ENCODE measurements at places on chromosomes 12 and 14. TPM values are rescaled to one million over a fixed set of nuclear protein-coding genes. Genes with fewer than 3 reads are reported as not detected.
A peak's percentile ranks its signal among the peaks of the same experiment; 100 is the strongest.

CCDC177 gene
- not detected for total RNA-seq

PRR4 gene
- 2.2 TPM for total RNA-seq

PTPN6 gene
- 140 TPM for total RNA-seq

TOMM20L gene
- total RNA-seq, result 0.74 TPM

C1S gene
- 291 TPM for total RNA-seq

CLEC2D gene
- 11.6 TPM for total RNA-seq

GALNT9 gene
- total RNA-seq, result 1.4 TPM

GLIPR1L2 gene
- total RNA-seq, result 0.98 TPM

CLEC6A gene
- total RNA-seq, result 0.31 TPM

CHGA gene
- total RNA-seq, result 1.1 TPM

TMEM117 gene
- 3.3 TPM for total RNA-seq

TPH2 gene
- not detected for total RNA-seq

CDK2 gene
- 27.4 TPM for total RNA-seq

DNA sequence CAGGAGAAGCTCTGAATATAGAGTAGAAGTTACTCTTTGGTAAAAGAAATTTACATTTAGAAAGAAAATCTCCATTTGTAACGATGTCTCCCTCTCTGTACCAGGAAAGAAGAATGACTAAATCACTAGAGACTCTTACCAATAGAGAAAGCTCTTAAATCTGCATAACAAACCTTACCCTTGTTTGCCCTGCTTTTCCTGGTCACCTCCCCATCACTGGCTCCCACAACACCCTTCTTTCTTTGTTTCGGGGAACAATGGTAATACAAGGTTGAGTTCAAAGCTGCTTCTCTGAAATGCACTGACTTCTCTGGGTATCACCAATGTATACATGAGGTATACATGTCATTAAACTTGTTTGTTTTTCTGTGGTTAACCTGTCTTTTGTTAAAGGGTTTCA is 351.1 kb upstream of the FLRT2 start:
- DNase-seq, result no peak

GRCh38 chr14:100237735-100238418 is 1.1 kb upstream of the YY1 start:
- DNase-seq, result peak; percentile 65

GRCh38 chr14:67641902-67642749 is 22.4 kb downstream of the ARG2 start:
- no peak for DNase-seq

GRCh38 chr14:52150162-52150561 is 81.3 kb upstream of the NID2 start:
- DNase-seq, result no peak

DNA sequence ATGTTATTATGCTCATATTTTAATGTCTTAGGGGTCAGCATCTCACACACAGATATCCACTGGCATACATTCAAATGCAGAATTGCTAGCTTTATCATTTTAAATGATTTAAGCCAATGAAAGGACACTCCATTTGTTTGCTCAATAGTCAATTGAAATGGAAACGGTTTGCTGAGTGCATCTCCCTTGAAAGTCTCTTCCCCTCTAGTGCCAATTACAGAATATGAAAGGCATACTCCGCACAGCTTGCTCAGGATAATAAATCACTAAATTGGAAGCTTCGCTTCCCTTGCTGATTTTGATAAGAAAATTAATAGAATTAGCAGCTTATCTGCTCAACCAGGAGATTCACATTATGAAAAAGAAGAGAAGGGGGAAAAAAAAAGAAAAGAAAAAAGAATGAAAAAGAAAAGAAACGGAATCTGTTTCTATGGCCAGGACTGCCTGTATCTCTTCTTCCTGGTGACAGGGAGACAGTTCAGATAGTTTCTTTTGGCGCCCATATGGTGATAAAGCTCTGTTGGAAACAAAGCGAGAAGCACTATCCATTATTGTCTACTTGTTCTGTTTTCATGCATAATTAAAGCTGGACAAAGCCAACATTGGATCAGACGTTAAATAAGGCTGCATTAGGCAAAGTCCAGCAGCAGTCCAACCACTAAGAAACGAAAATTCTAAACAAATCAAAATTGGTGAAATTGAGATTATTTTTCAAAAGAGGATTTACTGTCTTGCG is 225.0 kb downstream of the GXYLT1 start:
- DNase-seq, result no peak

GRCh38 chr14:91090743-91091142 is 23.1 kb upstream of the DGLUCY start:
- DNase-seq, result no peak

- DNase-seq, result peak; percentile 58
Observed at GRCh38 chr14:75286313-75286712, 7.7 kb downstream of the FOS start.

- peak; percentile 91 for DNase-seq
Observed at GRCh38 chr12:118376089-118377020, at the start of gene SUDS3. Gene SUDS3 (plus strand): TSS chr12:118376555. CDS start chr12:118376692, 137 bp downstream.

DNA sequence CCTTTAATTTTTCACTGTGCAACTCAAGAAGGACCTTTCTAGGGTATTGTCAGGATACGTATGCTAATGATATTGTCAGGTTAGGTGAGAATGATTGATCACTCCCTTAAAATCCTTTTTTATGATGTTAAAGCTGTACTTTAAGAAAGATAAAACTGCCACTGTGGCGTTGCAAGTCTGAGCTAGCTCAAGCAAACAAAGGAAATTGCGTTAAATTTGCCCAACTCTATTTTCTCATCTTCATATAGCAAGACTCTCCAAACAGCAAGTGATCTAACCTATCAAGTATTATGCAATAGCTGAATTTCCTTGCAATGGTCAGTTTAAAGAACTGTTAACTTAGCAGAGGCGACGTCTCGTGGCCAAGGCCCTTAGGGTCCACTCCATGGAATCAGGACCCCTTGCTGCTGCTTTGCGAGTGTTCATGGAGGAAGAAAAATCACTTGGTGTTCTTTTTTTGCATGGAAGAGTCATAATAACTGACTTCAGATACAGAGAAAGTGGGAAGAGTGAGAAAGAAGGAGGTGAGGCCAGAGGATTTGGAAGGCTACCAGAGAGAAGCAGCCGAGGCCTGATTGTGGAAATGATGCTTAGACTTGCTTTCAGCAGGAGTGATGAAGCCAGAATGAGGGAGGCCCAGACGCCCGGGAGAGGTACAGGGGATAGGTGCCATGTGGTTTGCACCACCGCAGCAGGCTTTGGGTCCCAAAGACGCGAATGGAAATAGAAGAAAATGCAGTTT is 2.5 kb downstream of the TRAF3 start:
- no peak for DNase-seq

DNA sequence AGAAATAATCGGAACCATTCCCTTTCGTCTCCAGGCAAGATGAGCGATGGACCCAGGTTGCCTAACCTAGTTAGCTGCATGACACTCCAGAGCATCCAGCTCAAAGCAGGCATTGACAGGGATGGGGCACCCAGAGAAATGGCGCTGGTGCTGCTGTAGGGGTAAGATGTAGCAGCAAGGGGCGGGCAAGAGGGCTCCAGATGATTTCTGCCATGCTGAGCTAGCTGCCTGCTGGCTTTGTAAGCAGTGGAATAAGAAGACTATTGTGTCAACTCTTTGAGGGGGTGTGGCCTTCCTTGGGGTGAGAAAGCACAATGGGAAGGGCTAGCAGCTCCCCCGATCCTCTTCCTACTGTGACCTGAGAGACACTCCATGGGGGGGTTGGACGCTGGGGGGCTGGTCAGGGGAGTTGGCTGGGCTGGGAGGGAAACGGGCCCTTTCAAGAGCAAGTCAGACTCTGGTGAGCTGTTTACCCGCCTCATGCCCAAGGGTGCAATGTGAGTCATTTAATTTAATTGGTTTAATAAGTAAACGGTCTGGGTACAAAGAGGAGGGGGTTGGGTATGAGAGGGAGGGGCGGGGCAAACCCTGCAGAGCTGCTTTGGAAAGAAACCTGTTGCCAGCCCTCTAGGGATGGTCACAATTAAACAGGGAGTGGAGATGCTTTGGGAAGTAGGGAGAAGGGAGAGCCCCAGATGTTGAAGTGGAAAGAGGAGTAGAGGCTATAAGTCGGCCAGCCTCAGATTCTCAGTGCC is 50.5 kb downstream of the B4GALNT3 start:
- DNase-seq, result peak; percentile 46

- DNase-seq, result no peak
Observed at GRCh38 chr12:117022465-117022864, 76.8 kb downstream of the TESC start.

DNA sequence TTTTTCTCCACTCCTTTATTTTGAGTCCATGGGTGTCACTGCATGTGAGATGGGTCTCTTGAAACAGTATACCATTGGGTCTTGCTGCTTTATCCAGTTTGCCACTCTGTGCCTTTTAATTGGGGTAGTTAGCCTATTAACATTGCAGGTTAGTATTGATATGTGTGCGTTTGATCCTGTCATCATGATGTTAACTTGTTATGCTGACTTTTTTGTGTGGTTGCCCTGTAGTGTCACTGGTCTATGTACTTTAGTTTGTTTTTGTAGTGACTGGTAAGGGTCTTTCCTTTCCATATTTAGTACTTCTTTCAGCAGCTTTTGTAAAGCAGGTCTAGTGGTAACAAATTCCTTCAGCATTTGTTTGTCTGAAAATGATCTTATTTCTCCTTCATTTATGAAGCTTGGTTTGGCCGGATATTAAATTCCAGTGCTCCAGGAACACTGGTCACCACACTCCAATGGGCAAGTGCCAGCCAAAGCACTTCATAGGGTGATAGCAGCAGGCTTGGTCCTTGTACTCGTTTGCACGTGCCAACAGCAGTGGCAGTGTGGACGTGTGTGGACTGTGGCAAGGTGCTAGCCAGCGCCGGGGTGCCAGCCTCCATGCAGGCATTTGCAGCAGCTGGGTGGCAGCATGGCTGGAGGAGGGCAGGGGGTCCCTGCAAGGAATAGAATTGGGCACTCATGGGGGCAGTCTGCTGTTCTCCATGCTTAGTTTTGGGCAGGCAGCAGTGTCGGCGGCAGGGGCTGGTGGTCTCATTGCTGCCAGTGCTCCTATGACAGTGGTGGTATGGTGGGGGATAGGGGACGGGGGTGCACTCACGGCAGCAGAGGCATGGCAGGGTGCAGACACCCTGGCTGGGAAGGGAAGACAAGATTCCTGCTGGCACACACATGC is 53.5 kb downstream of the FRS2 start:
- DNase-seq, result no peak

DNA sequence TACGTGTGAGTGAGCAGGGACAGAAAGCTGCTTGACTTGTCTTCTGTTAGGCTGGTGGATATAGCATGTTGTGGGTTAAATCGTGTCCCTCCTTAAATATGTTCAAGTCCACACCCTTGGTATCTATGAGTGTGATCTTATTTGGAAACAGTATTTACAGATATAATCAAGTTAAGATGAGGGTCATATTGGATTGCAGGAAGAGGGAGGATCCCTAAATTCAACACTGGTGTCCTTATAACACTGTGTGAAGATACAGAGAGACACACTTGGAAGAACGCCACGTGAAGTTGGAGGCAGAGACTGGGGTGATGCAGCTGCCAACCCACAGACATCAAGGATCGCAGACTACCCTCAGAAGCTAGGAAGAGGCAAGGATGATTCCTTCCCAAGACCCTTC is 275.2 kb upstream of the SSTR1 start:
- DNase-seq, result peak; percentile 61

- DNase-seq, result peak; percentile 41
Observed at GRCh38 chr12:132596016-132596415, 14.4 kb downstream of the LRCOL1 start.

- no peak for DNase-seq
Observed at GRCh38 chr12:25629341-25629740, 76.3 kb upstream of the LMNTD1 start.

DNA sequence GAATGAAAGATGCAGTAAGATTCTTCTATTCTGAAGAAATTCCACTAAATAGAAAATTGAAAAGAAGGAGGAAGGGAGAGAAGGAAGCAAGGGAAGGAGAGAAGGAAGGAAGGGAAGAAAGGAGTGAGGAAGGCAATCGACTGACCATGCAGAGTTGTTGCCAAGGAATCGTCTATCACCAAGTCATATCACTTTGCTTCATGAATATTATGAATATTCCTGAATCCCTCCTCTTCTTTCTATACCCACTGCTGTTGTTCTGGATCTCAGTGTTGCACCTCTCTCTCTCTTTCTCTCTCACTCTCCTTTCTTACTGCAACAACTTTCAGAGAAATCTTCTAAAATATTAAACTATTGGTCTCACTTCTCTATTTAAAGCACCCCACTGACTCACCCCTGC is 222.4 kb downstream of the IPO8 start:
- DNase-seq, result no peak

DNA sequence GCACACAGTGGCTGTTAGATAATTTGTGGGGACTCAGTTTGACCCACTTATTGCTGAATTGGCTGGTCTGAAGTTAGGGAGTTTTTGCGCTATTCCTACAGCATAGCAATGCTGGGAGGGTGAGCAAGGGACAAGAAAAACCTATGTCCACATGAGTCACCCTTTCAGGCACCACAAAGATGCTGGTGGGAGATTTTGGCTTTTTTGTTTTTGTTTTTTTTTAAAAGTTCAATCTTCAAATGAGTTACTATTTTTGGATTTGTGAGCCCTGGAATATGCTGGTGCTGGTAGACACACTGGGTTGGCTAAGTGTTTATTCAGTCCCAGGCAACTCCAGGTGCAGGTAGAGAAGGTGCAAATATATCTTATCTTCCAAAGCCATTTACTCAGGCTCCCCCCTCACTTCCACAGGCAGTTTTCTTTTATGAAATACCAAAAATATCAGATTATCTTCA is 143.4 kb downstream of the BTG1 start:
- no peak for DNase-seq

- no peak for DNase-seq
Observed at GRCh38 chr12:131901431-131902331, 7.3 kb downstream of the ULK1 start.

DNA sequence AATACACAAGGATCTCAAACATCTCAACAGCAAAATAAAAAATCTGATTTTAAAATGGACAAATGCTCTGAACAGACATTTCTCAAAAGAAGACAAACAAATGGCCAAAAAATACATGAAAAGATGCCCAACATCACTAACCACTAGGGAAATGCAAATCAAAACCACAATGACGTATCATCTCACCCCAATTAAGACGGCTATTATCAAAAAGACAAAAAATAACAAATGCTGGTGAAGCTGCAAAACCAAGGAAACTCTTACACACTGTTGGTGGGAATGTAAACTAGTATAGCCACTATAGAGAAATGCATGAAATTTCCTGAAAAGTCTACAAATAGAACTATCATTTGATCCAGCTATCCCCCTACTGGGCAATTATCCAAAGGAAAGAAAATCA is 145.0 kb downstream of the BTG1 start:
- DNase-seq, result no peak

DNA sequence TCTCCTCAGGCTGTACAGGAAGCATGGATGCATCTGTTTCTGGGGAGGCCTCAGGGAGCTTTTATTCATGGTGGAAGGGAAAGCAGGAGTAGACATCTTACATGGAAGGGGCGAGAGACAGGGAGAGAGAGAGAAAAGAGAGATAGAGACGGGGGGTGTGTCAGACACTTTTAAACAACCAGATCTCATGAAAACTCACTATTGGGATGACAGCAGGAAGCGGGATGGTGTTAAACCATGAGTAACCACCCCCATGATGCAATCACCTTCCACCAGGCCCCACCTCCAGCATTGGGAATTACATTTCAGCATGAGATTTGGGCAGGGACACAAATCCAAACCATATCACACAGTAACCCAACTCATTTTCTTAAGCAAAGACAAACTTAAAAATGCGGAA is 110.0 kb upstream of the EEA1 start:
- DNase-seq, result no peak

GRCh38 chr12:97560350-97560749 is 97.7 kb downstream of the RMST start:
- no peak for DNase-seq

- no peak for DNase-seq
Observed at GRCh38 chr12:103840462-103840875, 565 bp downstream of the NT5DC3 start.
